ENCODE measurements at places on chromosomes 13 and 19.

- DNase-seq: no peak
Measured at GRCh38 chr19:13284929-13285928, 135.0 kb downstream of the IER2 start.

DNA sequence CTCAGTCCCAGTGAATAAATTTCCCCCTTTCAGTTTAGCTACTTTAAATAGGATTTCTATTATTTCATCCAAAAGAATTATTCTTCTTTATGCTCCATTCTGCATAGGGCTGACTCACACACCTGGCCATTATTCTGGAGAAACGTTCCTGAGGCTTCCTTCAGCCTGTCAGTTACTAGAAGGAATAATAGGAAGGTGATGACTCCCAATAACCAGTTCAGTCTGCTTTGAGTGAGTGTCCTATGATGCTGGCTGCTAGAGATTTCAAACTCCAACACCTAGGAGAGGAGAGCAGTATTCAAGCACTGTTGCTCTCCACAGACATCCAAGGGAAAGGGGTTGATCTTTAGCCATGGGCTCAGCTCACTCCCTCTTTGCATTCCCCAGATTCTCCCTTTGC, 117.8 kb downstream of the KCTD12 start:
- DNase-seq: no peak

GRCh38 chr13:30565658-30566057, 52.1 kb upstream of the USPL1 start:
- no peak for DNase-seq

DNA sequence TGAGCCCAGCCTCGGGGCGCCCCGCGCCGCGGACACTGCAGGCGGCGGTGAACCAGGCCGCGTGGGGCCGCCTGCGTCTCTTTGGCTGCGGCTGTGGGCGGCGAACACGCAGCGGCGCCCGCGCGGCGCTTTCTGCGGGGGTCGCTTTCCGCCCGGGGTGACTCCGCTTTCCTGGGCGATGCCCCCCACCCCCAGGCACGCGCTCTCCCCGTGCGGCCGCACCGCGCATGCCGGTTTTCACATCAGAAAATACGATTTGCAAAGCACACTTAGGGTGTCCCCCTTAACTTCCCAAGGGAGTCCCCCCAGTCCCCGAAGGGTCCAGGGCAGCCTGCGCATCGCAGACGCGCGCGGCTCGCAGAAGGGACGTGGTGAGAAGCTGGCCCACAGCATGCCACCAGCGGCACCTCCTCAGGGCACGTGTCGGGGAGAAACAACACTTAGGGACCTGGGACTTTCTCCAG, 5.3 kb downstream of the F7 start:
- DNase-seq: peak; percentile 4

DNA sequence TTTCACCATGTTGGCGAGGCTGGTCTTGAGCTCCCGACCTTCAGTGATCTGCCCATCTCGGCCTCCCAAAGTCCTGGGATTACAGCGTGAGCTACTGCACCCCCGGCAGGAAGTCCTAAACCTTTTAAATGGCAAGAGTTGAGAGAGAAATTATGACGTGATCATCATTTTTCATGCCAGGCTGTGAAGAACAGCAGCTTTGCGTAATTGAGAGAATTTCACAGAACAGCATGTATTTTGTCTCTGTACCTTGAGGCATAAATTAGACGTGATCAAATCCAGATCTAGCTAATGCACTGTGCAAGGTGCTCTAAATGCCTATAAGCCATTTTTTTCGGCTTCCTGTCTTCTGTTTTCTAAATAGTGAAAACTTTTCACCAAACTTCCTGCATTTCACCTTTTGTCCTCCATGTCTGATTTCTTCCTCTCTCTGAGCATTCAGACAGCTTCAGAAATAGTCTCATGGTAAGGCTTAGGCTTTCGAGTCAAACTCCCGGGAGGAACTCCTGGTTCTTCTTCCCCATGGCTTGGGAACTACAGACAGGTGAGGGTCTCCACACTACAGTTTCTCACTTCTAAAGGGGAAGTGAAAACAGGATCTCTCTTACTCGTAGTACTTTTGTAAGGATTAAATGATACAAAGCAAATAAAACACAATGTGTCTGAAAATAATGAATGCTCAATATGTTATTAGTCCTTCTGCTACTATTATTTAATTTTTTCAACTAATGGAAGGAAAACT, 51.0 kb downstream of the WDFY2 start:
- no peak for DNase-seq

DNA sequence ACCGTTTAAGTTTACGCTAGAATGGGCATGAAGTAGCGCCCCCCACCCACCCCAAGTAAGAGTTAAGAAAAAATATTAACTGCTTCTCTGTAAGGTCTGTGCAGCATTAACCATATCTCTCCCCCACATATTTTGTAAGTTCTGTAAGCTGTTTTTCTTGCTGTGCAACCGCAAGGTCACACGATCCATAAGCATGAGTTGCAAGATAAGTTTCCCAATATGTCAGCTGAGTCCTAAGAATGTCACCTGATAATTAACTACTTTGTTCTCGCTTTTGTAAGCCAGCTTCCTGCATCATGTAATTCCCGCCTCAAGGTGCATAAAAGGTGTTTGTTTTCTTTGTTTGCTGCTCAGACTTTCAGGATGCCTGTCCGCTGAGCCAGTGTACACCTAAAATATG, 187.0 kb downstream of the MYO16 start:
- DNase-seq: no peak

- DNase-seq: no peak
Measured at GRCh38 chr19:51326216-51327065, 15.0 kb downstream of the IGLON5 start.

GRCh38 chr19:45769821-45770191, 754 bp upstream of the SIX5 start:
- DNase-seq: no peak

GRCh38 chr13:53001444-53002225, 27.0 kb upstream of the OLFM4 start:
- DNase-seq: no peak

DNA sequence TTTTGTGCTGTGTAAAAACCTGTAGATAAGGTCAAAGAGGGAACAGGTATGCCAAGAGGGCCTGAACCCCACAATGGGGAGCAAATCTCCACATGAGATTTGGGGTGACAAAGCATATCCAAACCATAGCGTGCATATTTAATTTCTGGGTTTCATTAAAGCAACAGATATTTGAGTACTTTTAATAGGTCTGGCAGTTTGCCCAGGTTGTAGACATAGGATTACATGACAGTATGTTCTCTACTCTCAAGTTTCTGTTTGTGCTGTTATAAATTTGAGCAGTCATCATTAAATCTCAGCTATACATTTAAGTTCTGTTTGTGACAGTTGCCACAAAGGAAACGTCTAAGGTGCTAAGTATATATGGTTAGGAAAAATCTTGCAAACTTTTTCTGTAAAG, 236.4 kb downstream of the ATP8A2 start:
- DNase-seq: no peak

GRCh38 chr13:80860845-80861244, 519.9 kb upstream of the SPRY2 start:
- DNase-seq: no peak

- DNase-seq: no peak
Measured at GRCh38 chr13:70755456-70755855, 647.2 kb upstream of the KLHL1 start.

GRCh38 chr13:75936791-75937190, 300.7 kb downstream of the LMO7 start:
- no peak for DNase-seq

DNA sequence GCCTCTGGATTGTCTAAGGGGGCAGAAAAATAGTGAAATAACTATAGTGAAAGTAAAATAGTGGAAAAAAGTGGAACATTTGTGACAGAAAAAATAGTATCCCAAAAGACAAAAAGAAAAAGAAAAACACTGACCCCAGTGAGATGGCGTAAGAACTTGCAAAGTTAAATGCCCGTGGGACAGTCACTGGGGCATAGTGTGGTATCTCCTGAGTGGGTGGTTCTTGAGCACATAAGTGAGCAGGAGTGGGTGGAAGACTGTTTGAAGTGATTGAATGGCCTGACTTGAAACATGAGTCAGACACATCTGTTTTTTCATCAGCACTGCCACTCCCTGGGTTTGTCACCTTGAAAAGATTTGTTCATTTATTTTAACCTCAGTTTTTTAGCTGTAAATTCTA, 2.5 kb downstream of the ZNF430 start:
- DNase-seq: no peak

GRCh38 chr13:109309625-109310363, 476.6 kb downstream of the IRS2 start:
- DNase-seq: no peak

GRCh38 chr13:94327318-94327717, 152.2 kb downstream of the DCT start:
- no peak for DNase-seq

- no peak for DNase-seq
Measured at GRCh38 chr13:35881360-35881759, 249.8 kb downstream of the DCLK1 start.

DNA sequence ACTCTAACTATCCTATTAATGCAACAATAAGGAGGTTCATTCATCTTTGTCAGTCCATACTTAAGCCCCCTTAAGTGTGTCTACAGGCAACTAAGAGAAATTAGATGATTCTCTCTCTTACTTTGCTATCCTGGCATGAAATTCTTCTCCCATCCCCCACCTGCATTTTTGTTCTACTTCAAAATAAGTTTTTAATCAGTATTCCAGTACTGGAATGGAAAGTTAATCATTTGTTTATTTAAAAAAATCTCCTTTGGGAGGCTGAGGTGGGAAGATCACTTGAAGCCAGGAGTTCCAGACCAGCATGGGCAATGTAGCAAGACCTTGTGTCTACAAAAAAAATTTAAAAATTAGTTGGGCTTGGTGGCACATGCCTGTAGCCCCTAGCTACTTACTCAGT, 222.1 kb downstream of the MZT1 start:
- no peak for DNase-seq

- no peak for DNase-seq
Measured at GRCh38 chr13:112750570-112750969, 60.7 kb downstream of the ATP11A start.

DNA sequence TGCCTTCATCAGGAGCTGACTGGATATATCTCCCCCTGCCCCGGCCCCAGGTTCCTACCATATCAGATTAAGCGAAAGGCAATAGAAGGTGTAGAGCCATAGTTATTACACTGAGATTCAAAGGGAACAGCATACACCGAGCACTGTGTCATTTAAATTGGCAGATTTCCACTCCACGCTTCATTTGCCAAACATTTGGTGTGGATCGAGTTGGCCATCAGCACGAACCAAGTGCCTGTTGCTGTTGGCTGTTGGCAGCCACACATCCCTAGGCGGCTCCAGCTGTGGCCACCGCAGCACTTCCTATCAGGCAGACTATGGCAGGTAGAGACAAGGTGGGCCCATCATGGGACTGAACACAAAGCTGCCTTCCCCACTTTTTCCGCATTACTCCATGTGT, 115.8 kb downstream of the CCNA1 start:
- DNase-seq: no peak

- DNase-seq: no peak
Measured at GRCh38 chr13:73938372-73939070, 195.7 kb downstream of the KLF12 start.

- DNase-seq: no peak
Measured at GRCh38 chr19:41195675-41196497, 2.9 kb downstream of the CYP2S1 start.

DNA sequence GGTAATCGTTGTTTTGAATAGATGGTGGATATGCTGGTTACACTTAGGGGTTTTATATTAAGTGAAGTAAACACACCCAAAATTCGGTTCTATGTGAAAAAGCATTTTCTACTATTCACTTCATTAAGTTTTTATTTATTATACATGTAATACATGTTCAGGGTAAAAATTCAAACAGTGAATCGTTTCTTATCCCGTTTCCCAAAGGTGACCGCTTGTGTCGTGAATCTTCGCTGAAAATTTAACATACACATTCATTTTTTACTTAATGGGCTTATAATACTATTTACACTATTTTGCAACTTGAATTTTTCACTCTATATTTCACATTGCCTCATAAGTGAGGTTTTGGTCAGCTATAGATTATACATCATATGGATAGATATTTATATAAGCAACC, 24.5 kb downstream of the IPO5 start:
- DNase-seq: no peak

- no peak for DNase-seq
Measured at GRCh38 chr13:66675620-66676019, 554.5 kb downstream of the PCDH9 start.

GRCh38 chr19:10292789-10293636, 3.3 kb downstream of the ICAM5 start:
- no peak for DNase-seq

DNA sequence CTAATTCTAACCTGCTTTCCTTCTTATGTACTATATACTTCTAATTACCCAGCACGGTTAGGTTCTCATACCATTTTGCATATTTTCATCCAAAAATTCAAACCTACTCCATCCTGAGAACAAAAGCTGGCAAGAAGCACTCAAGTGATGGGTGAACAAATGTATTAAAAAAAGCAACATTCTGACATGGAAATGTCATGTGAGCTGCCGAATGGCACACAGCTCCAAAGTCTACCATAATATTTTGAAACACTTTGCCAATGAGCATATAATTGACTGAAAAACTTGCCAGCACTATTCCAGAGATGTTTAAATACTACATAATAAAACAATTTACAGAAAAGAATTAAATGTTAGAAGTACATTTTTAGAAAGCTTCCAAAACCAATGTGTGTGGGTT, 274.6 kb downstream of the ENOX1 start:
- DNase-seq: no peak

- no peak for DNase-seq
Measured at GRCh38 chr19:42515241-42515832, 12.9 kb downstream of the CEACAM1 start.

DNA sequence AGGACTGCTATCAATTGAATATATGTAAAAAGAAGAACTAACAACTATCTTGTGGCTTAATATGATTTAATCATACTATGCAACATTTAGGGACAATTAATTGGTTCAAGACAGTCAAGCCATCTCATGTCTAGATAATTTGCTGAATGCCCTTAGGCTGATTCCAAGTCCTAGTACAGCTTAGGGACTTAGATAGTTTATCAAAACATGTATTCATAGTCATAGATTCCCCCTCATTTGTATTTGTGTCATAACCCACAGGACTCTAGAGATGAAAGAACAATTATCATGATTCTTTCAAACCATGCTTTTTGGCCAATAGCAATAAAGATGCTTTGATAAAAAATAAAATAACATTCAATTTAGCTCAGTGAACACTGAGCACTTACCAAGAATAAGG, 607.6 kb downstream of the SLITRK1 start:
- DNase-seq: no peak

- DNase-seq: no peak
Measured at GRCh38 chr13:40207001-40207478, 459.4 kb downstream of the FOXO1 start.

DNA sequence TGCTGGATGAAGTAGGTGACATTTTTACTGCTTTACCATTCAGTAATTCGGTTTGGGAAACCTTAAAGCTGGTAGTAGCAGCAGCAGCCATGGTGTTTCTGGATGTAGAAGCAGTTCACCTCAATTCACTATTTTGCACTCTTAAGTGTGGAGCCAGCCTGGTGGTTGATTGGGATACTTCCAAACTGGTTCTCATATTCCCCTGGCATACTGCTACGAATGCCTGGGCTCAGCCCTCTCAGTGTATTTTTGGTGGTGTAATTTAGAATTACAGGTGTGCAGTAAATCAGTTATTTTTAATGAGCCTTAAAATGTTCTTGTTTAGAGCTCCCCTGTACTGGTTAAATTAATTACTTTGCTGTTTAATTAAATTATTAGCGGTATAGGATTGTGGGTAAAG, 12.4 kb downstream of the HNRNPM start:
- DNase-seq: no peak

Data from stimulated activated CD4-positive, alpha-beta T cell treated with anti-CD3 and anti-CD28 coated beads, TNF-alpha, amount 100 ng/mL, for 1 hour (primary cell).